Effector memory CD8-positive, alpha-beta T cell (primary cell): ENCODE measurements at places on chromosomes 1 and 21.

- H3K27ac ChIP-seq, result no peak overlapping the region
- no peaks in the 10 kb centered on the region for H3K4me1 ChIP-seq
- no peak for DNase-seq
- H3K36me3 ChIP-seq, result no peaks in the 10 kb centered on the region
These were observed 73.2 kb upstream of the DNAJC6 start for GRCh38 chr1:65235867-65236805.

DNA sequence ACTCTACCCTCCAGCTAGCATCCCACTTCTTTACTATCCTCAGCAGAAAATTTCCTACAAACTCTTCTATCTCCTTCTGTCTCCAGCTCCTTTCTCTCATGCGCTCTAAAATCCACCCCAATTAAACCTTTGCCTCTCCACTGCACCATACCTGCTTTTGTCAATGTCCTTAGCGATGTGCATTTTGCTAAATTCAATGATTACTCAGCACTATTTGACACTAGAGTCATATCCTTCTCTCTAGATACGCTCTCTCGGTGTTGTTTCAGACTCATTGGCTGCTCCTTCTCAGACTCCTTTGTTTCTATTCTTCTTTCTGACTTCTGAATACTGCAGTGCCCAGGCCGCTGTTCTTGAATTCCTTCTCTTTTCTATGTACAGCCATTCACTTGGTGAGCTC is 144.2 kb downstream of the HLX start:
- no peak overlapping the region for H3K4me3 ChIP-seq
- no peak for DNase-seq
- H3K36me3 ChIP-seq, result no peaks in the 10 kb centered on the region
- H3K4me1 ChIP-seq, result no peaks in the 10 kb centered on the region
- no peaks in the 10 kb centered on the region for H3K27me3 ChIP-seq

DNA sequence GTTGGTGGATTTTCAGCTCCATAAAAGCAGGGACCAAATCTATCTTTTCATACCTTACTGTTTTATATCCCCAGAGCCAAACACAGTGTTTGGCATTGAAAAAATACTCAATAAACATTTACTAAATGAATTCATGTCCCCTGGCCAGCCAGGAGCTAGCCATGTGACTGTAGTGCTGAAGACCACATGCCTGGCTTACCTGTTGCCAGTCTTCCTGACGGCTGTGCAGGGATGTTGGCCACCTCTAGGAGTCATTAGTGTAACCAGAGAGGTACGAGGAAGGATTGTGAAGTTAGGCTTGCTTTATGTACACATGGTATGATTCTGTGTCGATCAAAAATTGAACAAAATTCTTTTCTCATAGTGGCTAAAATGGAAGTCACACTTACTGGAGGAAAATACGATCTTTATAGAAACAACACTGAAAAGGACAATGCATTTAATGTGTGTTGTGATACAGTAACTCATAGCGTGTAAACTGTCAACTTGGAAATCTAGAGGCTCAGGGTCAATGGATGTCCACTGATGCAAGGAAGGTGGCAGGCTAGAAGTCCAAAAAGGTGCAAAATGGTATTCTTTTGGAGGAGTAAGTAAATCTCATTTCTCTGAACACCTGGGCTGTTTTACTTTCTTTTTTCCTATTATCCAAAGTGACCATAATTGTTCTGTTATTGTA is 60.9 kb downstream of the FGGY start:
- H3K27me3 ChIP-seq, result no peaks in the 10 kb centered on the region
- no peak overlapping the region for H3K4me3 ChIP-seq
- H3K36me3 ChIP-seq, result no peaks in the 10 kb centered on the region
- no peaks in the 10 kb centered on the region for H3K4me1 ChIP-seq
- no peak overlapping the region for H3K27ac ChIP-seq

- peaks cover 78% of the 10 kb centered on the region for H3K4me1 ChIP-seq
- peak overlapping the region; percentile 93 for H3K27ac ChIP-seq
- H3K27me3 ChIP-seq, result no peaks in the 10 kb centered on the region
- H3K36me3 ChIP-seq, result peaks cover 10% of the 10 kb centered on the region
These were observed 9.9 kb downstream of the TGFBR3 start for GRCh38 chr1:91876040-91876470.

DNA sequence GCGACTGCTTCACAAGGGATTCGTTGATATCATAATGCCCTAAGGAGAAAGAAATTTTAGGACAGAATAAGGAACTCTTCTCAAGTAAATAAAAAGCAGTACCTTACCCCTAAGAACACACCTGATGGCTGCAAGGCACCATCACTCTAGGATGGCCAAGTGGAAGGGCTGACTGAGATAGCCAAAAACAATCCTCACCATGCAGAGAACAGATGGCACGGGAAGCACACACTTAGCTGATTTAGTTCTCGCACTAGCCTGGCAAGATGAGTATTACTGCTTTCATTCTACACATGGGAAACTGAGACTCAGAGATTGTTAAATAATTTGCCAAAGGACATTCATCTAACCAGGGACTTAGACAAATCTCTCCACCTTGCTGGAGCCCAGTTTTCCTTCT is 43.8 kb downstream of the STPG1 start:
- no peak overlapping the region for H3K4me3 ChIP-seq
- no peaks in the 10 kb centered on the region for H3K36me3 ChIP-seq
- no peak overlapping the region for H3K27ac ChIP-seq
- DNase-seq, result no peak
- H3K27me3 ChIP-seq, result no peaks in the 10 kb centered on the region

DNA sequence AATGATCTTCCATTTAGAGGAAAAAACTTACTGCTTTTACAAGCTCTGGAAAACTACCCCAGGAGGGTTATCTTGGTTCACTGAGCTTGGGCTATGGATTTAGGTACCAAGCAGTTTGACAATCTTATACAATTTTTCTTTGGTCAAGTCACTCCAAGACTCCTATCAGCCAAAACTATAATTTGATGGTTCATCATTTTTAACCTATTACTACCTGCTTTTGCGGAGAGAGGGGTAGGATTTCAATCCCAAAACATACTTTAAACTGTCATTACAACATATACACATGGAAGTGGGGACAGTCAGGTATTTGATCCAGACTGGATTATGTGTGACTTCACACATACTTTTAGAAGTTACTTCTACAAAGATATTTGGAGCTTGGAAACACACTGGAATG is 71.8 kb downstream of the RUNX1 start:
- DNase-seq, result no peak
- H3K27ac ChIP-seq, result no peak overlapping the region
- H3K36me3 ChIP-seq, result peaks cover 20% of the 10 kb centered on the region

DNA sequence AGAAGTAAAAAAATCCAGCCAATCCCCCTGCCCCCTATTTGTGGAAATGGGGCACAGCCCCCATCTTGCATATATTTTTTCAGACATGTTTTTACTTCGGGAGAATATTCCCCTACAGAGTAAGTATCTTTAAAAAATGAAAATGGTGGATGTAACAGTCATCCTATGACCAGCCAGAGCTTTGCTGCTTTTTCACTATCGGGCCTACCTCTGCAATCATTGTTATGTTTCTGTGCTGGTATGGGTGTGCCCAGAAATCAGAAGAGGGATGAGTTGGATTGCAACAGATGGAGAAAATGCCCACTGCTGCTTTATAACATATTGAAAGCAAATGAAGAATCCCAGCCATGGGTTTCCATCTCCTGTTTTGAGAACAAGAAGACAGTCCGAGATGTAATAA is 2.9 kb downstream of the CD247 start:
- peaks cover 48% of the 10 kb centered on the region for H3K4me1 ChIP-seq
- peak overlapping the region; percentile 97 for H3K4me3 ChIP-seq
- no peak for DNase-seq
- peaks cover 76% of the 10 kb centered on the region for H3K36me3 ChIP-seq
- no peaks in the 10 kb centered on the region for H3K27me3 ChIP-seq

GRCh38 chr1:187413405-187414169 is 584.8 kb downstream of the PLA2G4A start:
- no peaks in the 10 kb centered on the region for H3K36me3 ChIP-seq
- no peaks in the 10 kb centered on the region for H3K4me1 ChIP-seq
- H3K4me3 ChIP-seq, result no peak overlapping the region
- no peaks in the 10 kb centered on the region for H3K27me3 ChIP-seq
- DNase-seq, result no peak
- no peak overlapping the region for H3K27ac ChIP-seq

- H3K36me3 ChIP-seq, result no peaks in the 10 kb centered on the region
- DNase-seq, result no peak
These were observed 23.5 kb upstream of the SARS1 start for GRCh38 chr1:109190189-109190588.

DNA sequence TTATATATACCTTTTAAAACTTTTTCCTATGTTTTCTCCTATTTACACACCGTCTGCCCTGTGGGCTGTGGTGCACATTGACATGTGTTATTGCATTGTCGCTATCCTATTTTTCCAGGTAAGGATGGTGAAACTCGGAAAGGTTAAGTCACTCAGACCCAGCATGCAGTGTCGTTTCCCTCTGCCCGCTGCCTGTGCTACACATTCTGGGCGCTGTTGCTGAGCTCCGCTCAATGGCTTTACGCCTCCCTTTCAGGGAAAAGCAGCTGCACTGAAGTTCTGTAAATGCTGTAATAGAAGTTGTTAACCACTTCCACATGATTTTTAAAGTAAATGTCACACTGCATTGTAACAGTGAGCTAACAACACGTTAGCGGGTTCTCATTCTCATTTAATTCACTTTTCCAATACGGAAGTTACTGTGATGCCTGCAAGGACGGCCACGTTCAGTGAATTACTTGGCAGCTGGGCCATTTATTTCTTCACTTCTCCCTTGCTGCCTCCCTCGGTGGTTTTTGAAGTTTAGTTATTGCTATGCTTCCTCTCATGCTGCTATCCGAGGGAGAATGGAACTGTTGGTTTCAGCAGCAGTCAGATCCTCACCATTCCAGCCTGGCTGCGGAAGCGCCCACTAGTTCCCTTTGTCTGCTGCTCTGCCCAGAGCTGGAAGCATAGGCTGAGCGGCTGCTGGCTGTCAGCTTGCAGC is 288.7 kb downstream of the SPATA17 start:
- H3K27me3 ChIP-seq, result no peaks in the 10 kb centered on the region
- no peak overlapping the region for H3K4me3 ChIP-seq
- no peak for DNase-seq
- no peak overlapping the region for H3K27ac ChIP-seq
